Left ventricle myocardium inferior (tissue), 1 donor: ENCODE measurements at places on chromosomes 4 and X.

DNA sequence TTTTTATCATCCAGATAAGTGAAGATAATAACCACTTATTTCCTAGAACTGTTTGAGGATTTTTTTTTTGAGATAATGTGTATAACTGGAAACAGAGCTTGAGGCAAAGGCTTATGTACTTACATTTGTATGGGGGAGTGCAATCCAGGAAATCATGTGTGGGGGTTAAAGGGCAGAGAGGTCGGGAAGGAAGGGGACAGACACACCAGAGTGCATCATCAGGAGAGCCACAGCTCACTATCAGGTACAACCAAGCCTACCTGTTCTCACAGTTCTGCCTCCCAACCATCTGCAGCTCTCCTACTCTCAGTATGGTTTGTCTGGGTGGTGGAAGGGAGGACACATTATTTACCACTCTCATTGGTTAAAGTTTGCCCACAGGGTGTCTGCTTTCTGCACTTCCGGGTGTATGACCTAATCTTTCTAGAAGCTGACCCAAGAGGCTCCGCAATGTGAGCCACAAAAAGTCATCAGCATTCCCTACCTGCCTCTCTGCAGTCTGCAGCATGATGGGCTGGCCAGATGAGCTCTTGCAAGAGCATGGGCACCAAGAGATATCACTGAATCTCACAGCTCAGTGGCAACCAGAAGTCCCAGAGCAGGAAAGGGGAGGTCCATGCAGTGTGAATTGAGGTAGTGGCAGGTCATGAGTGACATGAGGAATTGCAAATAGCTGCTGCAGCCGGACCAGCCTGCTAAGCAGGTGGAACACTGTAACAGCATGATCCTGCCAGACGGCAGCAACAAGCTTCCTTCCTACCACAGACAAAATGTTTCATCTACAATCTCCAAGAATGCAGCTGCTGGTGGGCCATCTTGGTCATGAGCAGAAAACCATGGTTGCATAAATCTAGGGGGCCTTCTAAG is 36.9 kb upstream of the SPRY1 start:
- no peak for DNase-seq

GRCh38 chr4:40564004-40564403 is 65.7 kb downstream of the RBM47 start:
- no peak for DNase-seq

GRCh38 chr4:139655116-139655515 is 10.5 kb upstream of the MGST2 start:
- DNase-seq: no peak

DNA sequence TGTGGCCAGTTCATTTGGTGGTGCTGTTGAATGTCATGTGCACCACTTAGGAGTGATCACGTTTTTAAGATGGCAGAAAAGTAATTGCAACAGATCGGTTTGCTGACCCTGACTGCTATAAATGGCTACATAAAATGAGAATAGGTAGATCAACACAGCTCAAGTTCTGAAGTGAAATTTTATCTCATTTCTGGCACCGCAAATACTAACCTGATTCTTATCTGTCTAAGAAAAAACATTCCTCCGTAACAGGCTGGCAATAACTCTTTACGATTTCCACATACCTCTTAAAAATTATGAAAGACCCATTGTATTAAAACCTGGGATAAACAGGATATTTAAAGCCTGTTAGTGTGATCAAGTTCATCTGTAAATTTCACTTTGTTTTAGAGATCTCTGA is 387.5 kb downstream of the PDGFC start:
- DNase-seq: no peak

DNA sequence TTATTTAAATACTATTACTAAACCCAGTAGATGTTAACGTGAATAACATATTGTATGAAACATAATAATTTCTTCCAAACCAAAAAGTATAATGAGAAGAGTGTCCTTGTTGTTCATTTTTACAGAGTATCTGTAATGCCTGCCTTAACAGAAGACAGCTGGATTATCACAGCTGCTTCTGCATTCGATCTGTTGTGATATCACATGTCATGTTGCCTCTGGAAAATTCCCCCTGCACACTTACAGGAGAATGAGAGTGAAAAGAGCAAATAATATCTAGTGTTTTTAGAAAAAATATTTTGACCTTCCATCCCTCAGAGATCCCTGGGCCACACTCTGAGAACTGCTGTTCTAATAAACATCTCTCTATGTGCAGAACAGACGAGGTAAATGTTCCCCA is 240.1 kb upstream of the NOCT start:
- no peak for DNase-seq

- no peak for DNase-seq
Observed at GRCh38 chr4:52102587-52102986, 51.5 kb downstream of the SPATA18 start.
